Muscle of back (tissue), 13 donors: ENCODE measurements at places on chromosomes 4 and X. TPM values are rescaled to one million over a fixed set of nuclear protein-coding genes. Genes with fewer than 3 reads are reported as not detected.

GRCh38 chr4:9769321-9769720 is 12.1 kb upstream of the DRD5 start:
- DNase-seq, result no peak

Gene TKTL2
- polyA plus RNA-seq, result not detected

Gene PPID
- 38.7 TPM for polyA plus RNA-seq

GRCh38 chr4:2930135-2930757 is 33.0 kb downstream of the NOP14 start:
- no peak for DNase-seq

DNA sequence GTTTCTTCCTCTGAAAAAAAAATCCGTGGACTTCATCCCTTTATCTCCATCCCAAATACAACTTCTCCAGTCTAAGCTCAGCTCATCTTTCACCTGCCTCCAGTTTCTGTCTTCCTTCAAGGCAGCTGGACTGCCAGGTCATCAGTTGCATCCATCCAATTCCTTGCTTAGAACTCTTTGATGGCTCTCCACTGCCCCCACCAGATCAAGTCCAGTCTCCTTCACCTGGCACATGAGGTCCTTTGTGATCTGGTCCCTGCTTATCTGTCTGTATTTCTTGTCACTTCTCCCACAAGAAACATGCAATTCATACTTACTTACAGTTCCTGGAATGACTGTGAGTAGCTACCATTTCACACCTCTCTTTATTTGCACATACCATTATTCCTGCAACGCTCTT is 33.8 kb downstream of the OTUD6A start:
- peak; percentile 32 for DNase-seq

Gene BEND2
- polyA plus RNA-seq, result not detected

Gene SPOCK3
- polyA plus RNA-seq, result 0.60 TPM

Gene GAGE12F
- polyA plus RNA-seq, result not detected

Gene PCDH7
- 31.0 TPM for polyA plus RNA-seq

GRCh38 chr4:532588-533317 is 33.7 kb downstream of the PIGG start:
- DNase-seq, result no peak

Gene CFP
- 2.7 TPM for polyA plus RNA-seq

Gene C4orf36
- 0.35 TPM for polyA plus RNA-seq

GRCh38 chrX:110086162-110086915 is 83.4 kb downstream of the TMEM164 start:
- no peak for DNase-seq

DNA sequence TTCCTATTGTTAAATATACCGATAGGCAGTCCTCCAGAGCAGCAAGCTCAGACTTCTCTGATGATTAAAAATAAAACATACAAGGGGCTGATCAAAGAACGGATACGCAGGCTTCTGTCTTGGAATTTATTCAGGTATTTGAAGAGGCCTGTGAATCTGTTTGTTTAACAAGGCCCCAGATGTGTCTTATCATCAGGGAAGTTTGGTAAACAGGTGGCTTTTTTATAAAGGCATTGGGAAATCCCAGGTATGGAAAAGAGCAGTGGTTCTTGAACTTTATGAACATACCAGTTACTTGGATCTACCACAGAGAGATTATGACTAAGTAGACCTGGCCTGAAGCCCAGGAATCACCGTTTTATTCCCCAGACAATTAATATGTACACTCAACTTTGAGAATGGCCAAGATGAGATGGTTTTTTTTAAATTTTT is 47.9 kb downstream of the SOWAHB start:
- DNase-seq, result peak; percentile 82

DNA sequence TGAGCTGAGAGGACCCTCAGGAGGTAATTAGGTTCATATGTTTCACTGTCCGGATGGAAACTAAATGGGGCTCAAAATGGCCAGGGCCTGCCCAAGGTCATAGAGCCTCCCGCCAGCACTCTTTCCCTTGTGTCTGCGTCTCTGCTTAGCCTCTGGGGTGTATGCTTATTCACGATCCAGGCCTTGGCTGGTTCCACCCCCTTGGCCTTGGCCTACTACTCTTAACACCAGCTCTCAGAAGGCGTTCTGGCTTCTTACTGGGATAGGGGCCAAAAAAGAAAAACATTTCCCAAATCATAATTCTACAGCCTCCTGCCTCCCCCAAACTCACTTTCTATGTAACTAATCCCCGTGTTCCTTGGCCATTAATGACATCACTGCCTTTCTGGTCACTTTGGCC is 68.8 kb downstream of the RTL5 start:
- DNase-seq, result no peak

GRCh38 chr4:131534944-131535645 is 1614.0 kb upstream of the PCDH10 start:
- no peak for DNase-seq

Gene FHIP1A
- polyA plus RNA-seq, result 12.4 TPM

DNA sequence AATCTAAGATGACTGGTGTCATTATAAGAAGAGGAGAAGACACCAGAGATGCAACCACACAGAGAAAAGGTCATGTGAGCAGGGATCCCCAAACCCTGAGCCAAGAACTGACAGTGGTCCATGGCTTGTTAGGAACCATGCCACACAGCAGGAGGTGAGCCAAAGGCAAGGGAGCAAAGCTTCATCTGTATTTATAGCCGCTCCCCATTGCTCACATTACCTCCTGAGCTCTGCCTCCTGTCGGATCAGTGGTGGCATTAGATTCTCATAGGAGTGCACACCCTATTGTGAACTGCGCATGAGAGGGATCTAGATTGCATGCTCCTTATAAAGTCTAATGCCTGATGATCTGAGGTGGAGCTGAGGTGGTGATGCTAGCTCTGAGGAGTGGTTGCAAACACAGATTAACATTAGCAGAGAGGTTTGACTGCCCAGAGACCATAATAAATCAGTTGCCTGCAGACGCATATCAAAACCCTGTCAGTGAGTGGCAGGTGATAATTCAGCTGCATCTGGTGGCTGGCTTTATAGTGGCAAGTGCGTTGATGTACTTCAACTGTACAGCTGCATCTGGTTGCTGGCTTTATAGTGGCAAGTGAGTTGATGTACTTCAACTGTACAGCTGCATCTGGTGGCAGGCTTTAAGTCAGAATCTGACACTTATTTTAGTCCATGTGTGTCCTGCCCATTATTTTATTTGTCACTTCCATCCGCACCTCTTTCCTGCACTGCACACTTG is 19.8 kb upstream of the CXCL2 start:
- no peak for DNase-seq

DNA sequence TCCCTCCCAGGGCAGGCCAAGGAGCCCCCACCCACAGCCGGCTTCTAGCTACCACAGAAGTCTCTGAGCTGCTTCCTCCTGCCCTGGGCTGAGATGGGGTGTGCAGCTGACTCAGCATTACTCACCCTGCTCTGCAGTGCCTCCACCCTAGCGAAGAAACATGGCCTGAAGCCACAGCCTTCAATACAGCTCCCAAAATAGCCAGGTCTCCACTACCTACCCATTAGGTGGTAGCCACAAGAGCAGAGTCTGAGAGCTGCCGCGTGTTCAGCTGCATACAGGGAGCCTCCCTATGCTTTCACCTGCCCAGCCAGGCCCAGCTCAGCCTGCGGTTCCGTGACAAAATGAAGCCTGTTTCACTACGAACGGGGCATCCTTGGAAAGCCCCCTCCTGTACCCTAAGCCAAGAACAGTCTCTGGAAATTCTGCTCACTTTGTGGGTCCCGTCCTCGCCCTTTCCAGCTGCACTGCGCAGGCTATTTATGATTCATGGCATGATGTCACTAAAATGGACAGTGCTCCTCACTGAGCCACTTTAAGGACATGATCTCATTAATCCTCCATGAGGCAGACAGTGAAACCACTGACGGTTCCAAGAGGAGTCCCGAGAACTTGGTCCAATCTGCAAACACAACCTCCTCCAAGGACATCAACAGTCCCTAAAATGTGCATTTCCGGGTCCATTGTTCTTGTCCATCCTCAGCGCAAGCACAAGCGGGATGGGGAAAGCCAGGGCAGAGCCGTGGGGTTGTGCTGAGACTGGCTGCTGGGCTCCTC is 20.2 kb downstream of the WDR1 start:
- no peak for DNase-seq

Gene USO1
- polyA plus RNA-seq, result 241 TPM

Gene CENPE
- 5.0 TPM for polyA plus RNA-seq

Gene PCDH19
- polyA plus RNA-seq, result 4.3 TPM
